Activated gamma-delta T cell treated with Interleukin-2 at 50 U/mL for 16 hours (primary cell): ENCODE measurements at places on chromosomes 16 and 17.

DNA sequence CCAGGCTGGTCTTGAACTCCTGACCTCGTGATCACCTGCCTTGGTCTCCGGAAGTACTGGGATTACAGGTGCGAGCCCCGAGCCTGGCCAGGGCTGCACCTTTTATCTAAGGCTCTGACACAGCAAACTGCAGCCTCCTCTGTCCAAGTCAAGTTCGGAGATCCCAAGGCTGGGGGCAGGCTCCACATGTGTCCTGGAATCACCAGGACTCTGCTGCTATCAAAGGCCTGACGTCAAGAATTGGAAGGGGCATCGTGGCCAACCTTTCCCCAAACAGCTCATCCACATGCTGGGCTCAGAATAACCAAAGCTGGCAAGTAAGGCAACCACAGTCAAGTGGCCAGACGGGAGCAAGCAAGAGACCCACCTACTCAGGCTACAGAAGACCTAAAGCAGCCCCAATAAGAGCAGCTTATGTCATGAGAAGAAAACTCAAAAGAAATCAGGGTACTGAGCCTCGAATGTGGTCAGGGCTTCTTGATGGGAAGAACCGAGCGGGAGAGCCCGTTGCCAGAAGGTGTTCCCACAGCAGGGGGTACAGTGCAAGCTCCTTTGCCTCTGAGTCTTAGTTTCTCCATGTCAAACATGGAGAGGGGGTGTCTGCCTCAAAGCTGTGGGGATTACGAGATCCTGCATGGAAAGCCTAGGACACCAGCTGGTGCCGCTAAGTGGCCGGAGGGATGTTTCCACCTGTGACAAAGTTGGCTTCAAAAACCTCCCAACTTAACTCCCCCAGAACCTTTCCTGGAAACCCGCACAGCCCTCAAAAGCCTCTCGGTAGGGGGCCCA, 7.9 kb downstream of the MYBBP1A start:
- no peak for DNase-seq

DNA sequence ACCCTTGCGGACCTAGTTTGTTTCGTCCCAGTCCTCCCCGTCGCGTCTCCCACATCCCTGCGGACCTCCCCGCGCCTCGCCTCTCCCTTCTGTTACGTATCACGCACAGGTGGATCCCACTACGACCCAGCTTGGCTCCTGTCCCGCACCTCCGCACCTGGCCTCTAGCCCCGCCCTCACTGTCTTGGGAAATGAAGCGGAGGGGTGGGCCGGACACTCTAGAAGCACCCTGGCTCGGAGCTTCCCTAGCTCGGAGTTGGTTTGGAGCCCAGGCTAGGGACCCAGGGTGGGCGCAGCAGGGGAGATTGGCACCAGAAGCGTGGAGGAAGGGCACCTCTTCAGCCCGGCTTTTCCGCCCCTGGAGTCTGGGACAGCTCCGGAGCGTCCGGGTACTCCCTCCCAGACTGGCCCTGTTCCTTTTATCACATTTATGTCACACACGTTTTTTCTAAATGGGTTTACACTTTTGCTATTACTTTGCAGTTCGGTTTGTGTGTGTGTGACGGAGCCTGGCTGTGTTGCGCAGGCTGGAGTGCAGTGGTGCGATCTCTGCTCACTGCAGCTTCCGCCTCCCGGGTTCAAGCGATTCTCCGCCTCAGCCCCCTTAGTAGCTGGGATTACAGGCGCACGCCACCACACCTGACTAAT, 1.4 kb upstream of the CEMP1 start:
- DNase-seq = peak; percentile 49

GRCh38 chr17:77478899-77479298, 338.1 kb downstream of the SEC14L1 start:
- DNase-seq = no peak

- DNase-seq = peak; percentile 35
These were observed 42.6 kb downstream of the CPNE2 start for GRCh38 chr16:57134982-57135381.

- no peak for DNase-seq
These were observed 33.4 kb downstream of the CMIP start for GRCh38 chr16:81477697-81478693.

- DNase-seq = no peak
These were observed 10.6 kb downstream of the TNFAIP1 start for GRCh38 chr17:28346199-28346580.

GRCh38 chr17:75734674-75735294, 13.5 kb downstream of the ITGB4 start:
- no peak for DNase-seq

- DNase-seq = no peak
These were observed 183.1 kb upstream of the CCL2 start for GRCh38 chr17:34071886-34072420.

DNA sequence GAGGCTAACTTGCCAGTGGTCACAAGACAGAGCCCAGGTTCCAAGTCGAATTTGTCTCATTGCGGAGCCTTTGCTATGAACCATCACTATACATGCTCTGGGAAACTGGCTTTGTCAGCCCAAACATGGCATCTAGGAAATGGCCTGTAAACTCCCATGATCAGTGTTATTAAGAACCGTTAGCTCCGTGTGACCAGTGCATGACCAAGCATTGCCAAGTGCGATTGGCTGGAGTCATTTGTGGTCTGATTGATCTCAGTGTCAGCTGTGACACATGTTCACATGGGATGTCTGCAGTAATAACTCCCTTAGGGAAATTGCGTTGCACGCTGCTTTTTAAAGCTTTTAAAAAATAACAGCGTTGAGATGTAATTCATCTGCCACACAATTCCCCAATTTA, 18.6 kb upstream of the CDH3 start:
- no peak for DNase-seq

GRCh38 chr16:30491744-30492308, 19.3 kb downstream of the ITGAL start:
- peak; percentile 29 for DNase-seq

DNA sequence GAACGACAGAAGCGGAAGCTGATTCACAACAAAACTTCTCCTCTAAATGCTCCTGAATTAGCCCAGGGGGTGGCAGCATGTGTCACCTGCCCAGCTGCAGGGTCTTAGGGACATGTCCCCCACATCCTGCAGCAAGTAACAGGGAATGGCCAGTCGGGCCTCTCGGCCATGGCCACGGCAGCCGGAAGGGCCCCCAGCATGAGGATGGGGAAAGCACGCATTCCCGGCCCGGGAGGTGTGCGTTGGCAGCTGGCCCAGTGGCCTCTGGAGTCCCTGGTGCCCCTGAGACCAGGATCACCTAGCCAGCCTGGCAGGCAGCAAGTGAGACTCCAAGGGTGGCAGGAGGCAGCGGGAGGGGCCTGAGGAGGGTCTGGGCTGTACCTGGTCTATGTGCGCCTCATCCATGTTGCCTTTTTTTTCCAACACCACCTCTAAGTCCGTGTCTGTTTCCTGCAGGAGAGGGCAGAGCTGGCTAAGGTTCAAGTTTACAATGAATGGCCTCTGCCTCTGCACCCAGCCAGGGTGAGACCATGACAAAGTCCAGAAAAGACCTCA, 7.0 kb downstream of the KNOP1 start:
- DNase-seq = no peak

DNA sequence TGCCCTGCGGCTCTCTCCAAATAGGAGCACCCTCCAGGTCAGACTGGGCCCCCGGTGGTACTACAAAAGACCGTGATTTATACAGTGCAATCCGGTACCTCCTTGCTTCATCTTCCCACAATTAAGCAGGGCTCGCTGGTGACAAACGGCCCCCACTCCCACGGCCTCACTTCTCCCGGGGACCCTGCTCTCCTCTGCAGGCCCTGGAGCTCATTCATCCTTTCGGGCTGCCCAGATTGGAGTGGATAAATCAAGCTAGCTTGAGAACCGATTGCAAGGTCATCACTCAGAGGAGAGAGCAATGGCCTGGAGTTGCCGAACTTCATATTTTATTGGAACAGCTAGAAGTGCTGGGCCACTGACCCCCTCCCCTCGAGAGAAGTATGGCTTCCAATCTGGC, 193.5 kb upstream of the IRX6 start:
- DNase-seq = no peak

DNA sequence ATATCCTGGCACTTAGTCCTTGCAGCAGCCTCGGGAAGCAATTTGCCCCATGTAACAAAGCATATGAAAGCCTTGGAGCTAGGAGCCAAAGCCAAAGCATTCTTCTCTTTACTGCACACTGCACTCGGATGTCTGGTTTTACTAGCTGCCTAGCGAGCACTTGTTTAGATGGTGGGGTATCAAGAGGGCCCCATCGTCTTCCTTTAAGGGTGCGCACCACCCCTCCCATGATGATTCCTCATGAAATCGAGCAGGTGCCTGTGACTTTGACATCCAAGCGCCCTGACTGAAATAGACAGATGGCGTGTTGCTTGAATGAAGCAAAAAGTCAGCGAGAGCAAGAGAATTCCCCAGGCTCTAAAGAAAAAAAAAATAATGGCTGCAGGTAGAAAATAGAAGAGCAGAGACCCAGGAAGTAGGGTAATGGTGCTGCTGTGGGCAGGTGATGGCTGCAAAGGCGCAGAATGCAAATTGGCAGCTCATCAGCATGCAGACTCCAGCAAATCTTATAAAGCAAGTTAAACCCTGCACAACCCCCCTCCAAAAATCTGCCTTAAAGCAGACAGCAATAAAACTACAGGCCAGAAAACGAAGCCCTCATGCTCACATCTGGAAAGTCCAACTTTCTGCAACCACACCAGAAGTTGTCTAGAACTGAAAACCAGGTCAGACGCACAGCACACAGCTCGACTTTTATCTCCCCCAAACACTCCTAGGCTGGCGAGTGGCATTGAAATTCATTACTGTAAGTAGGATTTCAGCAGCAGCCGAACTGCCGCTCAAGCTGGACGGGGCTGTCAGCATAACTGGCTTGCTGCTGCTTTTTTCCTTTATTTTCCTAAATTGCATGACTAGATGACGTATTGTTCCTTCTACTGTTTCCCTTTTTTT, 384.3 kb downstream of the RBFOX1 start:
- no peak for DNase-seq

DNA sequence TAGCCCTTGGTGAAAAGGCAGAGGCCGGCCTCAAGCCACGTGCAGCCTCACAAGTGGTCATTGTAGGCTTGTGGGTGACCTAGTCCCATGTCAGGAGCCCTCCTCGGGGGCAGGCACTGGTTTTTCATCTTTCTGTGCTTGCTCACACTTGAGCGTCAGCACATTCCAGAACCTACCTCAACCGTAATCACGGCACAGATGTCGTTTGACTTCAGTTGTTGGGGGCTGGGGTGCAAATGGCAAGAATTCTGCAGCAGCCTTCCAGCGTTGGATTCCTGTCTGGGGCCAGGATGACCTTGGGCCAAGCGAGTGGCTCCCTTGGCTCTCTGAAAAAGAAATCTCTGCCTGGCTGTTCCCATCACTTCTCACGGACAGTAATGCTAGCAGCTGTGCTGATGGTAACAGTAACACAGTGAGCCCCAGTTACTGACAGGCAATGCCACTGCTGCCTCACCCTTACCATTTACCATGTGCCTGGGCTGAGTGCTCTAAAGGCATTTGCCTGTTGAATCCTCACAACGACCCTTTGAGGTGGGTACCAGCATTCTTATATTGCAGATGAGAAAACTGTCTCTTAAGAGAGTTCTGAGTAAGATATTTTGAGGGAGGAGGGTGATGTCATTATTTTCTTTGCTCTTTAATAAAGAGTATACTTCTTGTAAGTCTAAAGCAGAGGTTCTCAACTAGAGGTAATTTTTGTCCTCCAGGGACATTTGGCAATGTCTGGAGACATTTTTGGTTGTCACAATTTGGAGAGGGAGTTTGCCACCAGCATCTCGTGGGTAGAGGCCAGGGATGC, 46.5 kb downstream of the KSR1 start:
- no peak for DNase-seq

- no peak for DNase-seq
These were observed 38.1 kb downstream of the CMC2 start for GRCh38 chr16:80968386-80969113.

GRCh38 chr17:48195910-48196309, 88.3 kb downstream of the SNX11 start:
- no peak for DNase-seq

DNA sequence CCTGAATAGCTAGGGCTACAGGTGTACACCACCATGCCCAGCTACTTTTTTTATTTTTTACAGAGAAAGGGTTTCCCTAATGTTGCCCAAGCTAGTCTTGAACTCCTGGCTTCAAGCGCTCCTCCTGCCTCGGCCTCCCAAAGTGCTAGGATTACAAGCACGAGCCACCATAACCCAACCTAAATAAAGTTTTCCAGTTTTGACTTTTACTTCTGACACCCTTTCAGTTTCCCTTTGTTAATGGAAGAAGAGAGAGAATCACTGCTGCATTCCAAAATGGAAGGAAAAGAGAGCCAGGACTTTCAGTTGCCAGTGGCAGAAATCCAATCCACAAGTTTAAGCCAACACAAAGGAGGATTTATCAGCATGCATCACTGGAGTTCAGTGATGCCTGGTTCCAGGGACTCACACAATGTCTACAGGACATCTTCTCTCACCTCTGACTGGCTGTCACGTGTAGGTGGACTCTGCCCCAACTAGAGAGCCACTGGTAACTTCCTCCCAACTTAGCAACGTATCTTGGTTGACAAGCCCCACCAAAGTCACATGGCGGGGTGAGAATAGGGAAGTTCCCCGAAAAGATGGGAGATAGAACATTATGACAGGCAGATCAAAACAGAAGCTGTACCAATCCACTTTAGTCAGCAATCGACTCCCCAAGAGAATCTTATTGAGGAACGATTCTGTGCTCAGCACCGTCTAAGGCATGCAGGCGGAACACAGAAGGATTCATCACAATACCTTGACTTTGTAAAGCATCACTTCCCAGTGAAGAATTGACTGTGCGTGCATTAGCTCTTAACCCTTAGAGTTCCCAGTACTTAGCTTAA, 46.5 kb downstream of the GAS7 start:
- DNase-seq = no peak

- DNase-seq = no peak
These were observed 55.0 kb upstream of the RPL38 start for GRCh38 chr17:74148446-74148845.

GRCh38 chr17:15945527-15946191, 729 bp downstream of the ADORA2B start:
- no peak for DNase-seq

- peak; percentile 22 for DNase-seq
These were observed 107.8 kb downstream of the CLEC16A start for GRCh38 chr16:11051879-11052808.

GRCh38 chr17:27947005-27947406, 53.8 kb upstream of the LYRM9 start:
- no peak for DNase-seq

GRCh38 chr16:89167425-89167941, 4.1 kb upstream of the CDH15 start:
- DNase-seq = peak; percentile 84

DNA sequence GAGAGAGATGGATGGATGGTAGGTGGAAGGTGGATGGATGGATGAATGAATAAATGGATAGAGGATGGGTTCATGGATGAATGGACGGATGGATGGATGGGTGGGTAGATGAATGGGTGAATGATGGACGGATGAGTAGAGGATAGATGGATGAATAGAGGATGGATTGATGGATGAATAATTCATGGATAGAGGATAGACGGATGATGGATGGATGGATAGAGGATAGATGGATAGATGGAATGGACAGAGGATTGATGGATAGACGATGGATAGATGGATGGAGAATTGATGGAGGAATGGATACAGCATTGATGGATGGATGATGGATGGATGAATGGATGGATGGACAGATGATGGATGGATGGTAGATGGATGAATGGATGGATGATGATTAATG, 91.7 kb downstream of the MYH11 start:
- DNase-seq = no peak

GRCh38 chr17:72128039-72128438, 7.2 kb downstream of the SOX9 start:
- DNase-seq = no peak

- DNase-seq = no peak
These were observed 52.3 kb upstream of the ADCY7 start for GRCh38 chr16:50213939-50214519.

- DNase-seq = no peak
These were observed 98.6 kb downstream of the GNAO1 start for GRCh38 chr16:56289862-56290261.
